NCI-H1105 (cell line): ENCODE measurements at places on chromosomes 2 and 18.
A peak's percentile ranks its signal among the peaks of the same experiment; 100 is the strongest.

- no peak for DNase-seq
Observed at GRCh38 chr2:8555543-8555942, 126.3 kb upstream of the ID2 start.

GRCh38 chr18:58784601-58785137 is 80.0 kb upstream of the ZNF532 start:
- no peak for DNase-seq

- peak; percentile 27 for DNase-seq
Observed at GRCh38 chr2:70887550-70888246, 48.0 kb upstream of the ATP6V1B1 start.

DNA sequence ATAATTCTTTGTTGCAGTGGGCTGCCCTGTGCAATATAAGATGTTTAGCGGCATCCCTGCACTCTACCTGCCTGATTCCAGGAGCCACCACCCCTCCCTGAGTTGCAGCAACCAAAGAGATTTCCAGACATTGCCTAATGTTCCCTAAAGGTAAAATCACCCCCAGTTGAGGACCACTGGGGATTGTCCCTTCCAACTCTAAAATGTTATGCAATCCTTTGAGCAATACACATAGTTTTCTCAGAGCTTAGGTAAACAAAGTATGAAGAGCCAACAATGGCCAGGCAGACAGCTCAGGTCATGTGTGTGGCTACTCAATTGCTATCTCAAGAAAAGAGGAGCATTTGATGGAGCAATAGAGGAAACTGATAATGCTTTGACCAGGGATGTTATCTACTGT is 87.0 kb downstream of the XDH start:
- no peak for DNase-seq

GRCh38 chr2:174026122-174026845 is 61.1 kb upstream of the SP3 start:
- no peak for DNase-seq

DNA sequence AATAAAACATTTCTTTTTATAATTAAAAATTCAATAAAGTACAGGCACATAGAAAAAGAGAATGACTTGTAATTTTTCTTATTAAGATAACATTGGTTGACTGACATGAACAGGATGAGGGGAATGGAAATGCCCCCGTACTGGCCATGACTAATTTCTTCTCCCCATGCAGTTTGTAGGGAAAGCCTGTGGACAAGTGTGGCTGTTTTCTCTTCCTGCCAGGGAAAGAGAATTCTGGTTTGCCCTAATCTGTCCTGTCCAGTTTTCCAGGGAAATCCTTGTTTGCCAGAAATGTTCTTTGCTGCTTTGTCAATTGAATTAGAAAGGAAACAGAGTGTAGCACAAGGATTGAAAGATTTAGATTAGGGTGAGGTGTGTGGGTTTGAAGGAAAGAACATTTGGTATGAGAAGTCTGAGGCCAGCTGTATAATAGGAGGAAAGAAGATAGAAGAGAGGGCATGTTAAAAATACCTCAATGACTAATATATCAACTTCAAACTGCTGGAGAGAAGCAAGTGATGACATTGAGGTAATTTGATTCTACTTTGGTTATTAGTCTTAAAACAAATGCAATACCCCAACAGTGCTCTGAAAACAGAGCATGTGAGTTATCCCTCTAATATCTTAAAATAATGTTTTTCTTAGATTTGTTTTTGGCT is 593.9 kb upstream of the ZNF804A start:
- DNase-seq: no peak

GRCh38 chr2:70347831-70348230 is 46.0 kb upstream of the FAM136A start:
- no peak for DNase-seq

DNA sequence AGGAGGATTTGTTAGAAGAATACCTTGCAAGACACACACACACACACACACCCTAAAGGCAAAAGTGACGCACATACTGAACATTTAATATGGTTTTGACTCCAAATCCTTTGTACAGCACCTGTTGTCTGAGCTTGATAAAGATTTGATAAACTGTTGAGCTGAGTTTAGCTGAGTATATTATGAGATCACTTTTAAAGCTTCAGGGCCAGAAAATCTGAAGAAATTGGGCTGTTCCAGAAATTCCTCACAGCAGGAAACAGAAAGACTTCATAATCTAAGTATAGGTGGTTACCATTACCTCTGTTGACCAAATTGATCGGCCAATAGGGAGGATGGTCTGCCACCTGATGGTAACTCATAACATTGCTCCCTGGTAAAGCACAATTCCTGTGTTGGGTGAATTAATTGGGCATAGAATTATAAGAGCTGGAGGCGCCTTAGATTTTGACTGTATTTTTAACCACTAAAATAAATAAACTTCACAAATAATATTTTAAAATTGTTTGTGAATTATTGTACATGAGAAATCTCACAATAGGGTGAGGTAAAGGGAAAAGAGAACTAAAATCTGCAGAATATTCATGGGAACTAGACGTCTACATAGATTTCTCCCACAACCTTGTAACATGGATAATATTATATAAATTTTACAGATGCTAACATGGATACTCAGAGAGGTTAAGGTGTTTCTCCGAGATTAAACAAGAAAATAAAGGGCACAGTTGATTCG is 21.8 kb upstream of the RPIA start:
- DNase-seq: no peak

DNA sequence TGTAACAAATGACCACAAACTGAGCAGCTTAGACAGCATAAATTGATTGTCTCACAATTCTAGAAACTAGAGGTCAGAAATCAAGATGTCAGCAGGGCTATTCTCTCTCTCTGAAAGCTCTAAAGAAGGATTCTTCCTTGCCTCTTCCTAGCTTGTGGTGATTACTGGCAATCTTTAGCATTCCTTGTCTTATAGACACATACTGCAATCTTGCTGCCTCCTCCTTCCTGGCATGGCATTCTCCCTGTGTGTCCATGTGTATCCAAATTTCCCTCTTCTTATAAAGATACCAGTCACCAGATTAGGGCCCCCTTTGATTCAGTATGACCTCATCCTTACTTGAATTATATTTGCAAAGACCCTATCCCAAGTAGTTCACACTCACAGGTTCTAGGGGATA is 2.3 kb downstream of the ASB3 start:
- no peak for DNase-seq

GRCh38 chr2:119377993-119378345 is 11.2 kb downstream of the DBI start:
- DNase-seq: no peak

GRCh38 chr2:52881606-52882005 is 886.0 kb upstream of the CHAC2 start:
- DNase-seq: no peak

- DNase-seq: no peak
Observed at GRCh38 chr2:195445639-195446038, 211.4 kb upstream of the SLC39A10 start.

DNA sequence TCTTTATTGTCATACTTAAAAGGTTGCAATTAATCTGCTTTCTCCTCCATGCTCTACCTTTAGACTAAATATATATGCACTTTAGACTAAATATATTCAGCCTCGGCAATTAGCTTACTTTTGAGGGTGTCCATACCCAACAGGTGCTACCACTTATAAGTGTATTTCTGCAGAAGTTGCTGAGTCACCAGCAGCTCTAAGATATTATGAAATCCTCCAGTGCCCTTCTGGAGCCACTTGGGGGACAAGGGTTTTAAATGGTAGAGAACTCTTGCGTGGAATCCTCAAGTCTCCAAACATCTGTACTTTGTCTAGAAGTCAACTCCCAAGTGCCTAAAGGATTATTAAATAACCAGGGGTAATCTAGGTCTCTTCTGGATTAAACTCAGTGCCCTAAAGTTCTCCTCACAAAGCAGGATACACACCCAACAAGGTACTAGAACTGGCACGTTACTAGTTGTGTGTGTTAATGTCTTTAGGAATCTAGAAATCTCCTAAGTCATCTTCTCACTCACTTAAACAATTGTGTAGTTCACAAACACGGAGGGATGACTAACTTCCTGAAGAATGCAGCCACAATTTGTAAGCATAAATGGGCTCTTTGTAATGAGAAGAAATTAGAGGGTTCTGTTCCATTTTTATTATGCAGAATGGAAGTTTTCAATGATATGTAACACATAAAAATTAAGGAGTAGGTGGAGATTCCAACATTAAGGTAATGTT is 159.7 kb downstream of the CD226 start:
- no peak for DNase-seq

DNA sequence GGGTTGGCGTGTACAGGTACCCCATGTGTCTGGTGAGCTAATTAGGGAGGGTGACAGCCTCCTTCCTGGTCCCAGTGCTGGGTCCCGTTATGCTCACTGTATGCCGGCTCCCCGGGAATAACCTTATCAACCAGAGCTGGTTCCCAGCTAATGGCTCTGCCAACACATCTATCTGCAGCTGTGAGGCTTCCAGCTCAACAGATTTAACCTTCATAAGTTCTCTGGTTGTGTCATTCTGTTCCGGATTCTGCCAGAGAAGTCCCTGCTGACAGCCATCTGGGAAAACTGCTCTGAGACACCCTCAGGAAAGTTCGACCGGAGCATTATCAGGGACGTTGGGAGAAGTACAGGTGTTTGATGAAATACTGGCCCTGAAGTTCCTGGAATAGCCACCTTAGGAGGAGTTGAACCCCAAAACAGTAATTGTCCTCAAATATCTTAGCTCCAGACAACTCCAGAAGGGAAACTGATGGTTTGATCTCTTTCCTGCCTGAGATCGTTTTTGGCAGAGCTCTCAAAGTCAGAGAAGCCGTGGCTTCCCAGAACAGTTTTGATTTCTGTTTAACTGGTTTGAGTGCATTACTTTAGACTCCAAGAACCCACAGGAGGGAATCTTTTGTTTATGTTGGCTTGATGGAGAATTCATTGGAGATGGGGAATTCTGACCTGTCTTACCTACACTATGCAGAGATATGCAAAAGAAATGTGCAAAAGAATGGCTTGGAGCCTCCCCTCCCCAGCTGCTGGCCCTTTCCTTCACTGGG is 39.4 kb upstream of the TXNDC2 start:
- no peak for DNase-seq

DNA sequence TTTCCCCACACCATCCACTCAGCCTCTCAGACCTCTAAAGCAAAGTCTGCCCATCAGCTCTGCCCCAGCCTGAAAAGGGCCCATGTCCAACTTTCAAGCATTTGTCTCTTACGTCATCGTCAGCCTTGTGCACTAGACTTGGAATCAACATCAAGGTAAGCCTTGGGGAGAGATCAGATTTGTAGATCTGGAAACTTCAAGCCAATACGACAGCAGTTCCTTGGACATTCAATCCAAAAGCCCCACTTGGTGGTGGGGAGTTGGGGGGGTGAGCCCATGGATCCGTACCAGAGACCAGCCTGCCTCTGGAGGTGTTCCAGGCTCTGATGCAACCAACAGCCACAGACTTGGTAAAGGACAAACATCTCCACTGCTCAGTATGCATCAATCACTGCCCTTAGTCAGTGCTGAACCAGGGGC is 206.8 kb upstream of the MEIS1 start:
- DNase-seq: no peak

- no peak for DNase-seq
Observed at GRCh38 chr18:25827961-25828561, 262.4 kb downstream of the SS18 start.

DNA sequence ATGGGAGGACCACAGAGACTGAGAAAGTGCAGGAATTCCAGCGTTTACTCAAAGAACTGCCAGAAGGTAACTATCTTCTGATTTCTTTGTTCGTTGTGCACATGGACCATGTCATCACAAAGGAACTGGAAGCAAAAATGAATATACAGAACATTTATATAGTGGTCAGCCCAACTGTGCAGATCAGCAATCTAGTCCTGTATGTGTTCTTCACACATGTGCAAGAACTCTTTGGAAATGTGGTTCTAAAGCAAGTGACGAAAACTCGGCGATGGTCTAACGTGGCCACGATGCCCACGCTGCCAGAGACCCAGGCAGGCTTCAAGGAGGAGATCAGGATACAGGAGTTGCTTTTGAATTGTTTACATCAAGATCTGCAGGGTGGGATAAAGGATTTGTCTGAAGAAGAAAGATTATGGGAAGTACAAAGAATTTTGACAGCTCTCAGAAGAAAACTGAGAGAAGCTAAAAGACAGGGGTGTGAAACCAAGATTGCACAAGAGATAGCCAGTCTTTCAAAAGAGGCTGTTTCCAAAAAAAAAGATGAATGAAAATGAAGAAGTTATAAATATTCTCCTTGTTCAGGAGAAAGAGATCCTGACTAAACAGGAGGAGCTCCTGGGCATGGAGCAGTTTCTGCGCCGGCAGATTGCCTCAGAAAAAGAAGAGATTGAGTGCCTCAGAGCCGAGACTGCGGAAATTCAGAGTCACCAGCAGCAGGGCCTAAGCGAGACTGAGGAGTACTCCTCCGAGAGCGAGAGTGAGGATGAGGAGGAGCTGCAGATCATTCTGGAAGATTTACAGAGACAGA is 8.3 kb upstream of the CHST10 start:
- DNase-seq: no peak

GRCh38 chr2:121492409-121492808 is 38.3 kb upstream of the RNU4ATAC start:
- no peak for DNase-seq

DNA sequence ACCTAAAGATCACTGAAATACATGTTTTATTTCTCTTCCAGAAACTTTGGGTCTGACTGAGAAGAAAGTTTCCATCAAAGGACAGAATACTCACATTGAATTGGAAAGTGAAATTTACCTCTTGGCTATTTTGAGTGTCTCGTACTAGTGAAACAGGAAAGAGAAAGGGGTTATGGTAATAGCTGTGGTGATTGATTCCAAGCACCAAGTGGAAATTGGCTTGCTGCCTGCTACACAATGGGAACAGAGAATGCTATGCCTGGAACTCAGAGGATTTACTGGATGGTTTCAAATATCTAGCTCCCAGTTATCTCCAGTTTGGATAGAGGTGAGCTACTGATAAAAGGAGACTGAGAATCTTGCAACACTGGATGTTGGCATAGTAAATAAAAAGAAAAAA is 492.8 kb upstream of the FSIP2 start:
- no peak for DNase-seq
